SJCRH30 (cell line): ENCODE measurements at places on chromosomes 12 and 14. TPM values are rescaled to one million over a fixed set of nuclear protein-coding genes. Genes with fewer than 3 reads are reported as not detected.

- no peaks in the 10 kb centered on the region for H3K27me3 ChIP-seq
- peak overlapping the region; percentile 7; the same call in 1 of the 2 replicates for H3K27ac ChIP-seq
- H3K4me3 ChIP-seq: no peak overlapping the region
- peak; percentile 56 for DNase-seq
- no peaks in the 10 kb centered on the region for H3K36me3 ChIP-seq
- H3K4me1 ChIP-seq: peaks cover 40% of the 10 kb centered on the region
Measured at GRCh38 chr12:31872831-31873604, 86.2 kb upstream of the RESF1 start.

DNA sequence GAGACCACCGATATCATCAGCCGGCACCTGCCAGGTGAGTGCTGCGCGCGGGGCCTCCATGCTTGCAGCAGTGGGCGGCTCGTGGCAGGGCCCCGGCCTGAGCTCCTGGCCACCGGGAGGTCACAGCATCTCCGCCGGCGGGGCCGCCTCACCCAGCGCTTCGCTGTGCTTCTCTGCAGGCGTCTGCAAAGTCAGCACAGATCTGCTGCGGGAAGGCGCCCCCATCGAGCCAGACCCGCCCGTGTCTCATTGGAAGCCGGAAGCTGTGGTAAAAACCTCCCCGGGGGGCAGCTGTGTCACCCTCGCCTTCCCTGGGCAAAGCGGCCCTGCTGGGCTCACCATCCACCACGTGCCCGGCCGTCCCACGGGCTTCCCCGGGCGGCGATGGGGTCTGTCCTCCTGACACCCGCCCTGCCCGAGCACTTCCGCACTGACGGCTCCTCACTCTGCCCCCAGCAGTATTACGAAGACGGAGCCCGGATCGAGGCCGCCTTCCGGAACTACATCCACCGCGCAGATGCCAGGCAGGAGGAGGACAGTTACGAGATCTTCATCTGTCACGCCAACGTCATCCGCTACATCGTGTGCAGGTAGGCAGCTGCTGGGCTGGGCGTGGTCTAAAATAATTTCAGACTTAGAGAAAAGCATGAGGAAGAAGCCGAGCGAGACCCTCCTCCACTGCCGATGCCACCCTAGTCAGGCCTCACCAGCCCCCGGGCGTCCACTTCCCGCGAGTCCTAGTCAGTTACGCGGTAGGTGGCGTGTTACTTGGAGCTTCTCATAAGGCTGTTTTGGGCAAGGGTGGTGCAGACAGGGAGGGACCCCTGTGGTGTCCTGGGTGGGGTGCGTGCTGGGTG, 7.1 kb downstream of the PGAM5 start:
- H3K27me3 ChIP-seq: no peaks in the 10 kb centered on the region
- DNase-seq: no peak
- H3K27ac ChIP-seq: no peak overlapping the region

Gene RTL1
- total RNA-seq: 0.08 and 0.34 TPM in 2 replicates

- H3K27me3 ChIP-seq: no peaks in the 10 kb centered on the region
- no peak overlapping the region for H3K27ac ChIP-seq
Measured at GRCh38 chr12:9244894-9245293, 36.7 kb upstream of the PZP start.

GRCh38 chr12:19533567-19533966, 94.3 kb downstream of the AEBP2 start:
- H3K36me3 ChIP-seq: no peaks in the 10 kb centered on the region
- H3K27me3 ChIP-seq: no peaks in the 10 kb centered on the region
- H3K27ac ChIP-seq: no peak overlapping the region

Gene NRL
- 3.5 and 4.4 TPM in 2 replicates for total RNA-seq

Gene MYF5
- not detected in 2 replicates for total RNA-seq

- no peak for DNase-seq
- no peak overlapping the region for H3K4me3 ChIP-seq
- H3K4me1 ChIP-seq: no peaks in the 10 kb centered on the region
- H3K27me3 ChIP-seq: 0 out of 2 replicates have a peak, but pooled peaks cover 4% of the 10 kb centered on the region
Measured at GRCh38 chr14:95707327-95707726, 6.6 kb downstream of the TCL1A start.

GRCh38 chr12:114451657-114452056, 45.7 kb upstream of the TBX5 start:
- H3K36me3 ChIP-seq: no peaks in the 10 kb centered on the region
- no peak overlapping the region for H3K4me3 ChIP-seq
- no peaks in the 10 kb centered on the region for H3K4me1 ChIP-seq
- no peaks in the 10 kb centered on the region; the same call in 1 of the 2 replicates for H3K27me3 ChIP-seq
- no peak for DNase-seq
- no peak overlapping the region for H3K27ac ChIP-seq

Gene CMTM5
- 0.32 and 0.46 TPM in 2 replicates for total RNA-seq

Gene EIF2S3B
- 12.9 and 13.7 TPM in 2 replicates for total RNA-seq

DNA sequence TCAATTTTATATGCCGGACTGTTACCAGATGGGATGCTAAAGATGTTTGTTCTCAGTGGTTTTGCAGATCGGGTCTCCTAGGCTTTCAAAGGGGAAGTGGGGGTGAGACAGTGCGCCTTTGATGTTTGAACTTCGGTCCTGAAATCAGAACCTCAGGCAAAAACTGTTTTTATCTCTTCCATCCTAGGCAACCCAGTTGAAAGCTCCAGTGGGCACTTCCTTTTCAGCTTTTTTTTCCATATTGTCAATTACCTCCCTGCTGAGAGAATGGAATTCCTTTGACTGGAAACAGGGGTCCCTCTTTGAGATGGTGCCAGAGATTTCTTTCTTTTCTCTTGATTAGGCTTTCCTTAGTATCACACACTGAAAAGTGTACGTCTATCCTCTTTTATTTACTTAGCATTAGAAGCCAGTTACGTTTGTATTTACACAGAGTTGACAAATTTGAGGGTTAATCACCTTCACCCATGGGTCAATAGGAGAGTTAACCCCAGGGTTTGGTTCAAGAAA, 40.0 kb downstream of the NUAK1 start:
- H3K36me3 ChIP-seq: no peaks in the 10 kb centered on the region
- H3K4me3 ChIP-seq: no peak overlapping the region
- no peak for DNase-seq
- H3K27me3 ChIP-seq: no peaks in the 10 kb centered on the region
- H3K27ac ChIP-seq: no peak overlapping the region

Gene NID2
- 0.49 TPM in 1 of 2 replicates, not detected in the other for total RNA-seq

Gene ARPC3
- total RNA-seq: 106 and 112 TPM in 2 replicates

DNA sequence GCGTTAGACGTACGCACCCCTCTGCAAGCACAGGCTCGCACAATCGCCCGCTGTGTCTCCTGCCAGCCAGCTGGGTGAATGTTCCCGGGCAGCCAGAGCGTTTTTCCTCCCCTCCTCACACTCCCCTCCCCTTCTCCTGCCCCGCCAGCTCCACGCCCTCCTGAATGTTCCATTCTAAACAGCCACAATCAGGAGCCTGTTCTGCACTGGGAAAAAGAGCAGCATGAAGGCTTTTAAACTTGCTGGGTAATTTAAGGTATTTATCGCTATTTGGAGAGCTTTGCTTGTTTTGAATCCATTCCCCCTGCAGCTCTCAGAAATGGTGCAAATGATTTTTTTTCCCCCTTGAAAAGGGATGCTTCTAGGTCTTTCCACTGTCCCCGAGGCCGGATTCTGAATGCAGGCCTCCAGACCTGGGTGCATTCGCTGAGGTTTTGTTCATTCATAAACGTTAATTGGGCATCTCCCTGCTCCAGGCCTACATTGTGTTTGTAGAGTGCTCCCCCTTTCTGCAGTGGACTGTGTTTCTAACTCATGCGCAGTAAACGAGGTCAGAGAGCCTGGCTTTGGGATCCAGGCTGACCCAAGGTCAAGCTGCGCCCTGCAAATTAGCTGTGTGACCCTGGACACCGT, 212.5 kb downstream of the CHST11 start:
- H3K4me1 ChIP-seq: peaks cover 62% of the 10 kb centered on the region
- H3K27me3 ChIP-seq: no peaks in the 10 kb centered on the region
- H3K27ac ChIP-seq: peak overlapping the region; percentile 90
- H3K36me3 ChIP-seq: no peaks in the 10 kb centered on the region
- peak overlapping the region; percentile 15 for H3K4me3 ChIP-seq
- DNase-seq: peak; percentile 79

- H3K4me3 ChIP-seq: no peak overlapping the region
- H3K27ac ChIP-seq: no peak overlapping the region
- no peaks in the 10 kb centered on the region for H3K36me3 ChIP-seq
- H3K4me1 ChIP-seq: no peaks in the 10 kb centered on the region
- no peaks in the 10 kb centered on the region for H3K27me3 ChIP-seq
Measured at GRCh38 chr14:27098451-27098850, 500.6 kb upstream of the NOVA1 start.

Gene NFATC4
- total RNA-seq: 33.3 and 39.3 TPM in 2 replicates

Gene COX8C
- total RNA-seq: not detected in 2 replicates

Gene KRT74
- not detected in 2 replicates for total RNA-seq

DNA sequence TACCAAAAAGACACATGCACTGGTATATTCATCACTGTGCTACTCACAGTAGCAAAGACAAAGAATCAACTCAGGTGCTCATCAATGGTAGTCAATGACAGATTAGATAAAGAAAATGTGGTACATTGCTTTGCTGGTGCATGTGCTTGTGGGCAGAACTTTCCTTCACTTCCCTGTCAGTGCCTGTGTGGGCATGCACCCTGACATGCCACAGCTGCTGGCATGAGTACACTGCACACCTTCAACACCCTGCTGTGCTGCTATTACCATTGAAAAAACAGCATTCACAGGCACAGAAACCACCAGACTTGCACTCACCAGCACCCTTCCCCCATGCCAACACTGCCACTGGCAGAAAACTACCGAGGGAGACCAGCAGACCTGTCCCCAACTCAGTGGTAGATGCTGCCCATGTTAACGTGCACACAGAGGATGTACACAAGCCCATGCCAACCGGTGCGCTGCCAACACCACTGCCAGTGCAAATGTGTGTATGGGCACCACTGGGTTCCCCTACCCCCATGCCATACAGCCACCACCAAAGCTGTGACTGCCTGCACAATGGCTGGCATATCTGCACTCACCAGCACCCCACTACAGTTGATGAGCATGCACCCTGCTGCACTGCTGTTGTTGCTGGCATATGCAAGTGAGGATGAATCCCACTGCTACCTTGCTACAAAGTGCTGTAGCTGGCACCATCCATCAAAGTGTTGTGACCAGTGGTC, 57.4 kb downstream of the APOBEC1 start:
- H3K4me3 ChIP-seq: no peak overlapping the region
- no peaks in the 10 kb centered on the region for H3K4me1 ChIP-seq
- H3K27me3 ChIP-seq: no peaks in the 10 kb centered on the region
- no peaks in the 10 kb centered on the region for H3K36me3 ChIP-seq
